Stimulated activated CD8-positive, alpha-beta memory T cell treated with anti-CD3 and anti-CD28 coated beads, Interleukin-7, amount 100 ng/mL, for 4 hours (primary cell): ENCODE measurements at places on chromosomes 1 and 21.

DNA sequence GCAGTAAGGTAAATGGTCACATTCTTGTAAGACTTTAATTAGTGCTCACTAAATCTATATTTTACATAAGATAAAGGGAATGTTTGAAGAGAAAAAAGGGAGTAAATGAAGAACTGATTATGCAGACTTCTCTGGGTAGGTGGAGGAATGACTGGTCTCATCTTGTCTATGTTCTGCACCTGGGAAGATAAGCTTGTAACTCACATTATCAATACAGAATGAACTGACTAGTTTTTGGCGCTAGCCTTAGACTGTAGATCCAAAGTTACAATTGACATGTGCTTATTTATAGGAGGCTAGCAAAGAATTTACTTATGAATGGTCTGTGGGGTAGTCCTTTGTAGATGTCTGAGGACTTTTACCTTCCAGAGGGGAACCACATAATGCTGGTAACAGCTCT, 214.9 kb upstream of the RAB4A start:
- DNase-seq: no peak

GRCh38 chr1:62180639-62181038, 14.0 kb upstream of the L1TD1 start:
- DNase-seq: no peak

DNA sequence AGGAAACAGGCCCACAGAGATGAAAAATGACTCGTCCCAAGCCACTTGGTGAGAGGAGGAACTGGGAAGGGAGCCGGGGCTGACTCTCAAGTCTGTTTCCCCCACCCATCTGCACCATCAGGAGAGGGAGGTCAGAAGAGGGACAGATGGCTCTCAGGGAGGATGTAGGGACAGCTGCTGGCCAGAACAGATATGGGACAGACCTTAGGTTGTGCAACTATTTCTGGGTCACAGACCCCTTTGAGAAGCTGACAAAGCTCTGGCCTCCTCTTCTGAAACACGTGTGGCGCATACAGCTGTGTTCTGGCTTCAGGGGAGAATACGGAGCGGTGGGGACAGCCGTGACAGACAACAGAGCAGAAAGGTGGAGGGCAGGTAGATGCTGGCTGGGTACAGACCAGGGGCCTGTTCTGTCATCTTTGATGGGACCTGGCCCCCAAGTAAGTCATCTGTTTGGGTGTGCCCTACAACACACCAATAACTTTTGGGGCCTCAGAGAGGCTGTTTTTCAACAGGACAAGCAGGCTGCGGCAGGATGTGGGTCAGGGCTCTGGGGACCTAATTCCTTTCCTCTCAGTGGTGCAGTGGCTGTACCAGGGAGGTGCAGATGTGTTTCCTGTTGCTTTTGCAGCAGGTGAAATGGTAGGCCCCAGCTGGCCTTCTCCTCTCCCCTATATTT, 7.3 kb downstream of the SH3BGRL3 start:
- no peak for DNase-seq

GRCh38 chr21:16124378-16125138, 394.8 kb downstream of the USP25 start:
- DNase-seq: no peak

GRCh38 chr1:53267761-53268160, 29.4 kb upstream of the MAGOH start:
- DNase-seq: no peak

DNA sequence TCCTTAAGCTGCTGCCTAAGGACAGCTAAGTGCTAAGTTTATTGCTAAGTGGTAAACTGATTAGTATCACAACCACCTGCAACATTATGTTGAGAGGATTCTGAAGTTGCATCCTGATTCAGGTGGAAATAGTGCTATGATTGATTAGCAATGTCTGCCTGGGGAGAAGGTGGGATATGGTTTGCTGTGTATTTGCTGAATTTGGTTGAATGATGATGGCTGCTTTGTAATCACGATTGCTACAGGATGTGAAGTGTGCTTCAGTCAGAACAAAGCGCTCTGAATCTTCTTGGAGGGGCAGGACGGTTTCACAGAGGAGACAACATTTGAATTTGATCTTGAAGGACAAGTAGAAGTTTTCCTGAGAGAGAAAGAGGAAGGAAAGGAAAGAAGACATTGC, 226.0 kb downstream of the ST6GALNAC3 start:
- DNase-seq: no peak

DNA sequence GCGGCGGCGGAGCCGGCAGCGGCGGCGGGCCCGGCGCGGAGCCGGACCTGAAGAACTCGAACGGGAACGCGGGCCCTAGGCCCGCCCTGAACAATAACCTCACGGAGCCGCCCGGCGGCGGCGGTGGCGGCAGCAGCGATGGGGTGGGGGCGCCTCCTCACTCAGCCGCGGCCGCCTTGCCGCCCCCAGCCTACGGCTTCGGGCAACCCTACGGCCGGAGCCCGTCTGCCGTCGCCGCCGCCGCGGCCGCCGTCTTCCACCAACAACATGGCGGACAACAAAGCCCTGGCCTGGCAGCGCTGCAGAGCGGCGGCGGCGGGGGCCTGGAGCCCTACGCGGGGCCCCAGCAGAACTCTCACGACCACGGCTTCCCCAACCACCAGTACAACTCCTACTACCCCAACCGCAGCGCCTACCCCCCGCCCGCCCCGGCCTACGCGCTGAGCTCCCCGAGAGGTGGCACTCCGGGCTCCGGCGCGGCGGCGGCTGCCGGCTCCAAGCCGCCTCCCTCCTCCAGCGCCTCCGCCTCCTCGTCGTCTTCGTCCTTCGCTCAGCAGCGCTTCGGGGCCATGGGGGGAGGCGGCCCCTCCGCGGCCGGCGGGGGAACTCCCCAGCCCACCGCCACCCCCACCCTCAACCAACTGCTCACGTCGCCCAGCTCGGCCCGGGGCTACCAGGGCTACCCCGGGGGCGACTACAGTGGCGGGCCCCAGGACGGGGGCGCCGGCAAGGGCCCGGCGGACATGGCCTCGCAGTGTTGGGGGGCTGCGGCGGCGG, 1.0 kb downstream of the ARID1A start:
- peak; percentile 88 for DNase-seq

DNA sequence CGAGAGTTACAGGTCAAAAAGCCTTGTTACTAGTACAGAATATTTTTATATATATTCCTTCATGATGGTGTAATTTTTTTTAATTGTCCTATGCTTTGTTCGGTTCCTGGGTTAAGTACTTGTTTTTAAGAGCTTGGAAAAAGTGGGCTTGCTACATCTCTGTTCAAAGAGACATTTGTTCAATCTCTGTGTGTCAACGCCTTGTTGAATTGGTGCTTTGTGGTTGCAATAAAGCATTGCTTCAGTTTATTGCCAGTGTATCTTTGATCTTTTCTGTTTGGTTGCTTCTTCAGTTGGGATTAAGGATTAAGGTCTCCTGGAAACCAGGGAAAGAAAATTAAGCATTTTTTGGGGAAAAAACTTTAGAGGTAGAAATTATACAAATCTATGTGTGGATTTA, 47.7 kb upstream of the DNASE2B start:
- DNase-seq: no peak

DNA sequence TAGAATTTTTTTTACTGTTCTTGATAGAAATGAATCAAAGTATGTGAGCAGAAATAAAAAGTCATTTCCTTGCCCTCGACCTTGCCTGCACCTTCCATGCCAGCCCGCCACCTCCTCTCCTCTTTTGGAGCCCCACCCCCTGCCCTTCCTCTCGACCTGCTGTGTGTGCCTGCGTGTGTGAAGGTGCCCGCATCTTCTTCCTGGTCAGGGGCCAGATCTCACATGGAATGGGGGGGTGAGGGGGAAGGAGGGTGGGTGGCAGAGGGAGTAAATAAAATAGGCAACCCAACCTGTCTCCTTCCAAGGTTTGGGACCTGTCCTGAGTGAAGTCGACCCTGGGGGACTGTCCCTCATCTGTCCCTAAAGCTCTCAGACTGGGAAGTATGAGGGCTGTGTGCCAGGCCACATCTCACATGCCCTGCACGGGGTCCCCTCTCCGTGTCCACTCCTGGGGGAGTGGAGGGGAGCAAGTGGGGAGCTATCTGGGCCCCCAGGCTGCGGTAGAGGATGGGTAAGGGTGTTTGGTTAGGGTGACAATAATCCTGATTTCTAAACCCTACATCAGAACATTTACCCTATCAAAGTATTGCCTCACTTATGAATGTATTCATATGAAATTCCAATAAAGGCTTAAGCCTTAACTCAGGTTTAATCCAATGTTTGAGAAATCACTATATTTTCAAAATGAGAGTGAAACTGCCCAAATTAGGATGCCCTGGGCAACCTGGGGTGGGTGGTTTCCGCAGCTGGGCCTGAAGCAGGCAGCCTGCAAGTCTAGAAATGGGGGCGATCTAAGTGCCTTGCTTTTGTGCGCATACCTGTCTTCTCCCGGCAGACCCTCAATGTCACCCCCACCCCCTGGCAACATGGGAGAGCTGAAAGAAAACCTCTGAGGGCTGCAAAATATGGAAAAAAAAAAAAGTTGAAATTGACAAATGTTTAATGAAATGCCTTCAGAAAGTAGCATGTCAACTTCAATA, 15.4 kb downstream of the AMPD2 start:
- no peak for DNase-seq

GRCh38 chr1:11985851-11986250, 5.6 kb downstream of the MFN2 start:
- no peak for DNase-seq

- DNase-seq: no peak
Measured at GRCh38 chr1:30527511-30528140, 195.8 kb downstream of the MATN1 start.

GRCh38 chr21:34924771-34925419, 124.2 kb downstream of the RUNX1 start:
- no peak for DNase-seq

DNA sequence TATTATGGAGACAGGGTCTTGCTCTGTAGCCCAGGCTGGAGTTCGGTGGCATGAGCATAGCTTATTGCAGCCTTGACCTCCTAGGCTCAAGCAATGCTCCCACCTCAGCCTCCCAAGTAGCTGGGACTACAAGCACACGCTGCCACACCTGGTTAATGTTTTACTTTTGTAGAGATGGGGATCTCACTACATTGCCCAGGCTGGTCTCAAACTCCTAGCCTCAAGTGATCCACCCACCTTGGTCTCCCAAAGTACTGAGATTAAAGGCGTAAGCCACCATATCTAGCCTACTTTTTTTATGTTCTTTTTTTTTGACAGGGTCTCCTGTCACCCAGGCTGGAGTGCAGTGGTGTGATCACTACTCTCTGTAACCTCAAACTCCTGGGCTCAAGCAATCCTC, 5.9 kb upstream of the BCL2L15 start:
- no peak for DNase-seq

DNA sequence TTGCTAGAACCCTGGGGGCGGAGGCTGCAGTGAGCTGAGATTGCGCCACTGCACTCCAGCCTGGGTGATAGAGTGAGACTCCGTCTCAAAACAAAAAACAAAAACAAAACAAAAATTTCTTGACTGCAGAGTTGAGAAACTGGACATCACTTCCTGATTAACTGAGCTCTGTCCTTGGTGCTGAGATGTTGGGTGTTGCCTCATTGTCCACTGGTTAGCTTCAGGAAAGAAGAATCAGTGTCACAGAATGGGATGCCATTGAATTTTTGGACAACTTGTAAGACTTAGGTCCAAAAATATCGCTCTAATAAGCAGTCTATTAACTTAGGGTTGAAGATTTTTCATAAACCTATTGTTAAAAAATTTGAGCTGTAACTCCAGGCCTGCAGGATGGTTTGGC, 23.8 kb upstream of the KCNA10 start:
- DNase-seq: no peak

GRCh38 chr1:22452481-22452957, 868 bp downstream of the ZBTB40 start:
- no peak for DNase-seq

DNA sequence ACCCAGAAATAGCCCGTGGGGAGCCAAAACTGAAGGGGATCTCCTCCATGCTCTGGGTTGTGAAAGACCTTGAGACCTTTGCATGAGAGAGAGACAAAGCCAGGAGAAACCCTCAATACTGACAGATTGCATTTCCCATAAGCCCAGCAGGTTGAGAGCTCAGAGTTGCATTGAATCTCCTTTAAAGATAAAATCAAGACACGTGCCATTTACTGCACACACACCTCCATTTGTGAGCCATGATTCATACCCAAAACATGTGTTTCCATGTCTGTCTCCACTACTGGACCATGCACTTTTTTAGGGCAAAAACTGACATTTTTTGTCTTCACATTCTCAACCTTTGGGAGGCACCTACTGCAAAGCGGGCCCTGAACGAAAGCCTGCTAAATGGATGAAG, 144.0 kb upstream of the NRIP1 start:
- DNase-seq: no peak

DNA sequence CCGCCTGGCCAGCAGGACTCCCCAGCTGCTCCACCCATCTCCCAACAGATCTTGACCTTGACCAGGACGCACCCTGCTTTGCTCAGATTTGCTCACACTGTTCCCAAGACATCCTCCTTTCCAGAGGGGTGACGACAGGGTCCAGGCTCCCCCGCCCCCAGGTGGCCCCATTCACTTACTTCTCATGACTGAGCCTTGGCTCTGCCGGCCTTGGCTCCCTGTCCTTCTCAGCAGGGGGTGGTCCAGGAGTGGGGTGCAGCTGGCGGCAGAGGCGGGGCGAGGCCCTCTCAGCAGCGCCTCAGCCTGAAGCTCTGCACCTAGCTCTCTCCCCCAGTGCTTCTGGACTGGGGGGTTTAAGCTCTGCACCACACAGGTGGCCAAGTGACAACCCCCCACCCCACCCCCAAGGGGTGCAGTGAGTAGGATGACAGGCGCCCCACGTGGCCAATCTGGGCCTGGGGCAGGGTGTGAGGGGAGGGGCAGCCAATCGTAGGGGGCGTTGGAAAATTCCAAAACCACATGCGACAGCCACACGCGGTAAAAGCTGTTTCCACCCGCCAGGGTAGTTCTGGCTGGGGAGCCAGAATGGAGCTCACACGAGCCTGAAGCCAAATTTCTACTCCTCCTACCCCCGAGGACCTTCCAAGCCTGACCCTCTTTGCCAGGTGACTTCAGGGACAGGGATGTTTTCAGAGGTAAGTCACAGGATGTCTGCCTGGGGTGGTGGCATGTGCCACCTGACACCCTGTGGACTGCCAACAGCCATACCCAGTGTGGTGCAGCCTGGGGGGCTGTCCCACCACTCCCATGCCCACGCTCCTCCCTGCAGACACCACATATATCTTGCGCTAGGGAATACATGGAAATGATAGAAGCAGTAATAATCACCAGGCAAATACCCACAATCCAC, 5.6 kb downstream of the RORC start:
- peak; percentile 50 for DNase-seq

DNA sequence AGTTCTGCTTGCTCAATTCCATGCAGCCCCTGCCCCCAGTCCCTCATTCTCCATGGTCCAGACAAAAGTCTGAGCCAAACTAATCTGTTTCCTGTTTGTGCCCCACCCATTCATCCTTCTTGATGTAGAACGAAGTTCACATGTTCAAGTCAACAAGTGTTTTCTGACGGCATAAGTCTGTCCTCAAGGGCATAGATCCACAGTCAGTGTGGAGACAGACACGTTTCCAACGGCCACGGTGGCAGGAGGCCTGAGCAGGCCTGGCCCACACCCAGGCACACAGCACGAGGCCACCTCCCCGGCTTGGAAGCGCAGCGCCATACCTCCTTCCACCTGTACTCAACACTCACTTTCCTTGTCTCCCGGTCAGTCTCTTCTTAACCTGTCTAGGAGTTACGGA, 16.1 kb downstream of the ADORA1 start:
- DNase-seq: no peak

GRCh38 chr1:57623791-57624538, 200.1 kb upstream of the DAB1 start:
- no peak for DNase-seq

- DNase-seq: no peak
Measured at GRCh38 chr1:245124644-245125043, 30.1 kb upstream of the KIF26B start.
